ENCODE measurements at places on chromosomes 5 and 9.

DNA sequence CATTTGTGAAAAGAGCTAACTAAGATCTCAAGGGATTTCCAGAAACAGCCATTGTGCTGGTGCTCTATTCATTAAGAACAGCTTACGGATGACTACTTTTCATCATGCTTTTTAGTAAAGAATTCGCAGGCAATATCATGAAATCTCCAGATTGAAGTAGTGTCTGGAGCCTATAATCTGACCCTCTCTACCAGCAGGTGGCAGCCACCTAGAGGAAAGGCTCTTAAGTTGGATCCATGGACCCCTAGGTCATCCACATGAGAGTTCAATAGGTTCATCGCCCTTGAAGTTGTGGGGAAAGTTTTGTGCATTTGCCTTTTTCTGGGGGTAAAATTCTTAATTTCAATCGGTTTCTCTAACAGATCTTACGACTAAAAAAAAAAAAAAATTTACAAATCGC, 82.3 kb downstream of the SLC1A3 start:
- no peak for DNase-seq

- DNase-seq: no peak
These were observed 75.7 kb downstream of the BAAT start for GRCh38 chr9:101309139-101309538.

GRCh38 chr5:175467983-175468690, 10.2 kb upstream of the SFXN1 start:
- DNase-seq: no peak

DNA sequence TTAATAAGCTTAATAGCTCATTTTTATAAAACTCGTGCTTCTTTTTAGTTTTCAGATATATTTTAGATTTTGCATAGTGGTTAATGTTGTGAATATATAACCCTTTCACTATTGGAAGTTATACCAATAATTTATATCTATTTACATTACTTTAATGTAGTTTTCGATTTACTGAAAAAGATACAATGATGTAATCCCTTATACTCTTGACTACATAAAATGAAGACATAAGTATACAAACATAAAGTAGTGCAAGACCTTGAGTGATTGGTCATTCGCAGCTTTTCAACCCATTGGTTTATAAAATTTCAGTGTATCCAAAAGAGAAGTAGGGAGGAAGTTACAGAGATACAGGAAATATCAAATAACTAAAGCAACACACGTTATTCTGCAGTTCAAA, 84.3 kb upstream of the GRHPR start:
- no peak for DNase-seq

GRCh38 chr5:26666371-26666770, 372.0 kb downstream of the CDH9 start:
- no peak for DNase-seq

DNA sequence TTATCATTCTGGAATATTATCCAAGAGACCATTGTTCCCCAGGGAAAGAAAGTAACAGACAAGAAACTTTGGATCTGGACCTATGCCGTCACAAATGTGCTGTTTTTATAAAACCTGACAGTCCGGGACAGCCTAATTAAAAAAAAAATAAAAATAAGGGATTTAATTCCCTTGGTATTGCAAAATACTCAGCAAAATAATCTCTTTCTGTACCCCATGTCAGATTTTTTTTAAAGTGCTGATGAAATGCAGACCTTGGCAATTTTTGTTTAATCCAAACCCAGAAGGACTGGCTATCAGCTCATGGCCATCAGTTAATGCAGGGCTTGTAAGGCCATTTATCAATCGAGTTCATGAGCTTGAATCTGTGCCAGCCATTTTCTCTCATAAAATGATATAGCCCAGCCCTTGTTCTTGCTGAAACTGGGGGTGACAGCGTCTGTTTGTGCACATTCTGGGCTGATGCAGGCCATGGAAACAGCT, 162.7 kb upstream of the S1PR3 start:
- no peak for DNase-seq

DNA sequence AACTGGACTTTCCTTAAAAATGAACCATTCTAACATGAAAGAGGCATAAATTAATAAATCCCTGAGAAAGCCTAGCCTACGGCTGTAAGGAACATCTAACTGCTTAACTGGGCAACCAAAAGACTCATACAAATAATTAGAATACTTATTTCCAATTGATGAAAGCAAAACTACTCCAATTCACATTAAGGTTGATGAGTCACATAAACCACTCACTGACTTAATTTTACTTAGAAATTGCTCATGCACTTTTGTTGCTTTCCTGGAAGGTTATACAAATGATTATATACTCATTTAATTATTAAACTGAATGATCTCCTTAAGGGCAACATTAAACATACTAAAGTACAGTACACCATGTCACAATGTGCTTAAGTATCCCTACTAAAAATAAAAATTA, 101.9 kb downstream of the NFIB start:
- no peak for DNase-seq

DNA sequence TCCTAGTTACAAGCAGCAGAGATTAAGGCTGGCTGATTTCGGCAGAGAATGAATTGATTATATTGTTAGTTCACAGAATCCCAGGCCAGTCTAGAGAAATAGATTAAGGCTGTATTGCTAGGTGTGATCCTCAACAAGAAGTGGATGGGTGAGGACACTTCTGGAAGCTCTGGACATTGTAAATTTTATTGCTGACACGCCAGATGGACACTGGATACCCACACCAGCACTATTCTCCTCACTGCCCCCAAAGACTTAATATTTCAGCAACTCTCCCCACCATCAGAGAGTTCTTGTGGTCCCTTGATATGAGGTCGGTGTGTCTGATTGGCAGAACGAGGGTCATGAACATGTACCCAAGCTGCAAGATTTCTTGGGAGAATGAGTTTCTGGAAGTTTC, 171.6 kb upstream of the EGFLAM start:
- DNase-seq: no peak

DNA sequence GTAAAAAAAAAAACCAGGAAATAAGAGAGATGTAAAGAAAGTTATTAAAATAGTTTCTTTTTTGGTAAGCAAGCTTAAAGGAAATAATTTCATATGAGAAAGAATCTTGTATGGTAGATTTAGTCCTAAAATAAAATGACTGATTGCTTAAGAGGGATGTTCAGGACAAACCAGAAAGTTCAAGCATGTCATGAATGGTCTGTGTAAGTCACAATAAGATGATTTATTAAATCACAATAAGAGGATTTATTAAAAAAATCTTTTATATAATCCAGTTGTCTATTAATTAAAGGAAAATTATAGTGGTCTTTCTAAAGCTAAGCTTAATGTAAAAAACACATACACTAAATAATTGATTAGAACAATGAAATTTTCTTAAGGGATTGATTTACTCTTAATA, 91.8 kb upstream of the OR13F1 start:
- no peak for DNase-seq

- DNase-seq: no peak
These were observed 111.9 kb upstream of the SLIT3 start for GRCh38 chr5:169412831-169413230.

DNA sequence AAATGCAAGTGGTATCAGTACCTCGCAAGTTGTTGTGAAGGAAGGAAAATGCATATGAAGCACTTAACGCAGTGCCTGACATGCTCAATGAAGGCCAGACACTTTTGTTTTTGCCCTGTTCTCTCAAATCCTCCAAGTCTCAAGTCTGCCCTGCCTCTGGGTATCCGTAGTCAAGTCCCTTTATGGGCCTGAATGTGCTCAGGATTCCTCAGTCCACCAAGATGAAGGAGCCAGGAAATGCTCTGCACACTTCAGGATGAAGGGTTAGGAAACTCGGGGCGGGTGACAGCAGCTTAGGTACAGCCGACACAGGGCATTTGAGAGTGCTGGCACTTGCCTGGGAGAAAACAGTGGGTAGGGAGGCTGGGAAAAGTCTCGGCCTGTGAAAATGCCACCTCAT, 1.4 kb downstream of the ECSCR start:
- no peak for DNase-seq

DNA sequence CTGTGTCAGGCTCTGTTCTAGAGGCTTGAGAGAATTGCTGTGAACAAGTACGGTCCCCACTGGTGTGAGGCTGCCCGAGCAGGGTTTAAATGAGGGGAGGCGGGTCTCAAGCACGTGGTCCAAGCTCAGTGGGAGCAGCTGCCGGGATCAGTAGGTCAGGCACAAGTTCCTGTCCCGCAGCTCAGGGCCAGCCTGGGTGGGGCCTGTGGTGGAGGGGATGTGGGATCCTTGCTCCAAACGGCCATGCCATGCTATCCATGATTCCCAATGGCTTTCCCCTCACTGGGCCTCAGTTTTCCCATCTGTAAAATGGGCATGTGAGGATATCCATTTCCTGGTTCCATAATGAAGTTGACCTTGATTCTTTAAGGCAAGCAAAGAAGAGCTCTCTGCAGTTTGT, 17.1 kb downstream of the OBP2B start:
- no peak for DNase-seq

DNA sequence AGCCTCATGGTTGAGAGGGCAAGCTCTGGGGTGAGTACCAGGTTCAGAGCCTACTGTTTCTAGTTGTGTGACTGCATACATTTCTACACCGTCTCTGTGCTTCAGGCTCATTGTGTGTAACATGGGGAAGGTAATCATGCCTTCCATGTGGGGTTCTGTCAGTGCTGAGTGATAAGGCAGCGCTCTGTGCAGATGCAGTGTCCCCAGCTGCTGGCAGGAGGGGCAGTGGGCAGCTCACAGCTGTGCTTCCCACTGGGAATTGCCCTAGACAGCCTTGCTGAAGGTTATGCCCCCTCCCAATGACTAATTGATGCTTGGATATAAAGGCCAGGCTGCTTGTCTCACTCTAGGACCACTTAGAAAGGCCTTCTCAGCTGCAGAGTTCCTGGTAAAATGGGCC, 121.8 kb upstream of the SAP30L start:
- DNase-seq: no peak

DNA sequence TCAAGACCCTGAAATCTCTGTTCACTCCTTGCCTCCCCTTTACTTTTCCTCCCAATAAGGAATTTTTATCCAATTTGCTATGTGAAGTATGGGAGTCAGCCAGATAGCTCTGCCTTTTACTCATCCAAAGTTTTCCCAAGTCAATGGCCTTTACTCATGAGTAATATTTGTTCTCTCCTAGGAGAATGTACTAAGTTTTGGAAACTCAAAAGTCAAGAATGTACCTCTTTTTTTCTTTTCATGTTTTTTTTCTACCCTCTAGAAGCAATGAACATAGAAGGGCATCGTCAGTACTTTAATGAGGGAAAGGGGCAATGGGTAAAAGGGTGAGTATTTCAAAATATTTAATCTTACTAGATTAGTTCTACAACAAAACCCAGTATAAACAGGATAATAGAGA, 140.2 kb upstream of the SGCD start:
- no peak for DNase-seq

GRCh38 chr5:147472664-147473475, 37.0 kb downstream of the DPYSL3 start:
- no peak for DNase-seq

DNA sequence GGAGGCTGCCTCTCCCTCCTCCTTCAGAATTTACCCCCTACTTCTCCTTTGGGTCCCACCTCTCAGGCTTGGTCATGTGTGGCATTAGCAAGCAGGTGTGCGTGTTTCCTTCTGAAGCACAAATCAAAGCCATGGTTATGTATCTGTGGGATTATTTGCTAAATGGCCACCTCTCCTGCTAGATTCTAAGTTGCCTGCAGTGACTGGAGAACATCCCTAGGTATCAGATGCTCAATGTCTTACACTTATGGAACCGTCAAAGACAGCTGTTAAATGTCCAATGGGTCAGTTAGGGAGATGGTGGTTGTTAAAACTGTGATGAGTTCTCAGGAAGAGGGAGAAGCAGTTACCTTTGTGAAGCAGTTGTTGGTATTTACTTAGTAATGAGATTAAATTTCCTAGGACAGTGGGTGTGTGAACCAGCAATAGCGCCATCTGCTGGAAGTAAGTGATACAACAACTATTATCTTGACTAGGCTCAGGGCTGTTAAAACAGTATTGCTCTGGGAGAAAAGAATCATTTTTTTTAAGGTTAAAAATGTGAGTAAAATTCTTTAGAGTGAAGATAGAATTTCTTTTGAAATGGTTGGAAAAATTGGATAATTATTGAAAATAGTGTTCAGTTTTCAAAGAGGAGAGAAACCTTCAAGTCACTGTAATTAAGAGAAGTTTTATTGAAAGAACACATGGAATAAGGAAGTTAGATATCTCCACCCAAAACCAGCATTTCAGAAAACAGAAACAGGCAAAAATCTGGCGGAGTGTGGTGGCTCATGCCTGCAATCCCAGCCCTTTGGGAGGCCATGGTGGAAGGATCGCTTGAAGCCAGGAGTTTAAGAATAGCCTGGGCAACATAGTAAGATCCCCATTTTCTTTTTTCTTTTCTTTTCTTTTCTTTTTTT, 71.3 kb downstream of the TMC1 start:
- peak; percentile 56 for DNase-seq

DNA sequence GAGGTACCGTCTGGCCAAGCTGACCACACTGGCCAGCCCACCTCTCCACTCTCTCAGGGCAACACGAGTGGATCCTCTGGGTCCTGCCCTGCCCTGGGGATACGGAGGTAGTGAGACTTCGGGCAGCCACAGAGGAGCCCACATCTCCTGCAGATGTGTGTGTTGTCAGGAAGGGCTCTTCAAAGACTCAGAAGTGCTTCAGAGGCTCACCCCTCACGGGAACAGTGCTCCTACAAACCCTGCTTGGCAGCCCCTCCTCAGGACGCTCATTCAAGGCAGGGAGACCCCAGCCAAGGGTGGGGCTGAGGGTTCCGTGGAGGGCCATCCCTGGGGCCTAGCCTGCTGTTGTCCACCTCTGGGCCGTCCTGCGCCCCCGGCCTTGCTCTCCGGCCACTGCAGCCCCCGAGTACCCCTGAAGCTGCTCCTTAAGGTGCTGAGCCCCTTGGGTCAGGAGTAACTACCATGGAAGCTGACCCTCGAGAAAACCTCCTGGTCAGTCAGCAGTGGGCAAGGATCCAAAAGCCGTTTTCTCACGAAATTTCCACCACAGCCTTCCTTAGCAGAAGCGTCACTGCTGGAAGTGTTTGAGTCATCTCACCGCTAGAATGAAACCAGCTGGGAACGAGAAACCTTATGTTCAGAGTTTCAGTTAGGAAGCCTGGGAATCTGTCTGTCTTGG, 23.2 kb upstream of the LRRC14B start:
- DNase-seq: no peak

GRCh38 chr9:137108608-137109249, 5.8 kb downstream of the DPP7 start:
- no peak for DNase-seq

DNA sequence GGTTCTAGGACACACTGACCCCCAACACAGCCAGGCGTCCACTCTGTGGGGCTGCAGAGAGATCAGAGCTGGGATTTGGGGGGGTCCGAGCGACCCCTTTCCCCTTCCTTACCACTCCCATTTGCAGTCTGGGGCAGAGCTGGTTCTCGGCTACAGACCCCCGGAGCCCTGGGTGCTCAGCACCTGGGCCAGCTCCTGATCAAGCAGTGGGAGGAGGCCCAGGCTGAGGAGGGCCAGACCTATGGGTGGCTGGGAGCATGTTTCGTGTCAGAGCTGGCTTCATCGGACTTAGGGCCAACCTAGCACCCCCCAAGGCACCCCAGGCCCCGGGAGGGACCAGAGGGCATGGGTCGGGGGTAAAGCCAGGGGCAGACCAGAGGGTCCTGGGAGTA, 7.6 kb downstream of the GRIN1 start:
- no peak for DNase-seq

Data from left renal cortex interstitium (tissue), 4 donors.